BJ (cell line): ENCODE measurements at places on chromosomes 2 and 18. TPM values are rescaled to one million over a fixed set of nuclear protein-coding genes. Genes with fewer than 3 reads are reported as not detected.

DNA sequence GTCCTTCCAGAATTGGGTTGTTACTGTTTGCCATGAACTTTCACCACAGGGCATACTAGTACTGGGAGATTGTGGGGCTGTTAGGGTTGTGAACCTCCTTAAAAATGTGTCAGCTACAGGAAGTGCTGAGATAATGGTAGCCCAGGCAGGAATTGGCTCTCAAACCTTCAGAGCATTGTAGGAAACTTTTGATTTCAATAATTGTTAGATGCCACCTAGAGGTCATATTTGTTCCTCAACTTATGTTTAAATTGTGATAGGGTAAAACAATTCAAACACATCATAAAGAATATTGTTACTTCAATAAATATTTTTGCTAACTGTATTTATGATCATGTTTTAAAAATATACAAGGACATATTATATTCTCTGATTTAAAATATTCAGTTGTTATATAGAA lies 594.6 kb downstream of the ADCYAP1 start:
- no peak for DNase-seq

GRCh38 chr2:108562274-108562673 lies 28.0 kb downstream of the LIMS1 start:
- DNase-seq = no peak

DNA sequence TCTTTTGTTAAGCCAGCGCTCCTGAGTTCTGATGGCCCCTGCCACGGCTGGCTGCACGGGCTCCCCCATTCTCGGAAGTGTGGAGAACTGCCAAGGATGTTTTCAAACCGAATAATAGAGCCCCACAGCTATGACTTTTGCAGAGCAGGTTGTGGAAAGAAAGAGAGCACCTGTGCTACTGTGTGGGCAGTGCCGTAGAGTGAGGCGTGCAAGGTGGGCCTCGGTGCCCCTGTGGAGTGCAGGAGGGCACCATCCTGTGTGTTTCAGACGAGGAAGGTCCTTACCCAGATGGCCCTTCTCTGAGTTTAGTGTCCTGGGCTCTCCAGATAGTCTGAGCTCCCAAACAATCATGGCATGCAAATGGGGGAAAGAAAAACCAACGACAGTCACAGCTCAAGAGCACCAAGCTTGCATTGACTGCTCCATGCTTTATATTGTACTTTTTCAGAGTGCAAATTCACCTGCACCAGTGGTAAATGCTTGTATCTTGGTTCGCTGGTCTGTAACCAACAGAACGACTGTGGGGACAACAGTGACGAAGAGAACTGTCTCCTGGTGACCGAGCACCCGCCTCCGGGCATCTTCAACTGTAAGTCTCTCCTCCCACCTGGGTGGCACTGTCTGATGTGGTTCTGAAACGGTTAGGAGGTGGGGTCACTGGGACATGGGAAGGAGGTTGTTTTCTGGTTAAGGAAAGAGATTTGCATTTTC lies 219.4 kb downstream of the LDLRAD4 start:
- no peak for DNase-seq

DNA sequence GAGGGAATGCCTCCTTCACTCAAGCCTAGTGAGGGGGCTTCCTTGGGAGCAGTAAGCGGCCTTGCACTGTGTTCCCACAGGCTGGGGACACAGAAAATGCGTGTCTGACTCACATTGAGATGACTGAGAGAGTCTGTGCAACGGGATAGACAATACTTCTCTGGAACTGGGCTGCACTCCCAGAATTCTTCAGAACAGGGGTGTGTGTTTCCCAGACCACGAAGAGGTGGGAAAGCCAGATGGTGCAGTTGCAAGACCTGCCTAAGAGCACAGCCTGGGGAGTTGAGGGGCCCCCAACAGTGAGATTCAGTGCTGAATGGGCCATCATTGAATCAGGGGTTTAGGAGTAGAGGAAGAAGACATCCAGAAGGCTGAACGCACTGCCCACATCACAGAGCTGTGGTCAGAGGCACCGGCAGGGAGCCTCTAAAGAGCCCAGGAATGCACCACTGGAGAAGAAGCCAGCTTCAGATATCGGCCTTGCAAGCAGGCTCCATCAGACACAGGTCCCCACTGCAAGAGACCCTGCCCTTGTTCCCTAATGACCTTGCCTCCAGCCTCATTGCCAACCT lies 36.6 kb upstream of the MRPL19 start:
- no peak for DNase-seq

The ST8SIA5 gene
- not detected in 2 replicates for polyA plus RNA-seq

GRCh38 chr2:217994776-217995274 lies 8.0 kb downstream of the TNS1 start:
- peak; percentile 67 for DNase-seq

The IL1B gene
- 7.6 and 8.4 TPM in 2 replicates for polyA plus RNA-seq

DNA sequence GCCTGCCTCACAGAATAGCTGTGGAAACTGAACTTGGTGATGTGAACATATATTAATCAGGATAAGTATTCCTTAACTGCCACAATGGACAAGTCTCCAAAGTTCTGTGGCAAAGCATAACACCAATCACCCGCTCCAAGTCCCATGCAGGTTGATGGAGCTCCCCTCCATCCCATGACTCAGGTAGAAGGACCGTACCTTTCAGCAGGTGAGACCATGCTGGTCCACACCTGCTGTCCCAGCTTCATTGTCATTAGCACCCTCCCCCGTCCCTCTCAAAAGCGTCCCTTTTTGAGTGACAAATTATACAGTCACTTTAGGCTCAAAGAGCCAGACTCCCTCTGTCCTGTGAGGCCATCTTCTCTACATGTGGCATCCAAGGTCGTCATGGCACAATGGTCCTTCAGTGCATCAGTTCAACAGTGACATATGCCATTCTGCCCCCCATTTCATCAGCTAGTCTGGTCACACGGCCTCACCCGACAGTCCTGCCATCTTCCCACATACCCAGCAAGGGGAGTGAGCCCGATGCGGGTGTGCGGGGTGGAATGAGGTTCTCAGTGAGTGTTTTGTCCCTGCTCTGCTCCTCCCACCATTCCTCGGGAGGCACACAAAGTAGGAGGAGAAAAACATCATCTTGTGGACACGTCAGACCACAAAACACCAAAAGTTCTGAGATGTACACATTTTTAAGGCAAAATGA lies 136.7 kb upstream of the MYCN start:
- DNase-seq = no peak

The CRYGC gene
- polyA plus RNA-seq = not detected in 2 replicates

- DNase-seq = peak; percentile 53
Measured at GRCh38 chr2:157747695-157748370, 119.2 kb upstream of the ACVR1C start.
